ENCODE measurements at places on chromosomes 11 and 22.

- peak; percentile 78 for DNase-seq
Observed at GRCh38 chr22:41382098-41382578, 396 bp downstream of the TEF start.

- DNase-seq, result no peak
Observed at GRCh38 chr11:77502346-77502905, 28.5 kb upstream of the PAK1 start.

DNA sequence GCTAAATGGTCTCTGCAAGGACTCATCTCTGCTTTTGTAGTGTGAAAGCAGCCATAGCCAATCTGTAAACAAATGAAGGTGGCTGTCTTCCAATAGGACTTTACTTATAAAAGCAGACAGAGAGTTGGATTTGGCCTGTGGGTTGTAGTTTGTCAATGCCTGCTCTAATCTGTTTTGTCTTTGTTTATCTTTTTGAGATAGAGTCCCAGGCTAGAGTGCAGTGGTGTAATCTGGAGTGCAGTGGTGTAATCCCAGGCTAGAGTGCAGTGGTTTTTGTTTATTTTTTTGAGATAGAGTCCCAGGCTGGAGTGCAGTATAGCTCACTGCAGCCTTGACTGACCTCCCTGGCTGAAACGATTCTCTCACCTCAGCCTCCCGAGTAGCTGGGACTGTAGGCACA is 8.6 kb downstream of the PPP6R3 start:
- no peak for DNase-seq

GRCh38 chr22:17266251-17266971 is 47.2 kb upstream of the ADA2 start:
- peak; percentile 69 for DNase-seq
